ENCODE measurements at places on chromosomes 4 and X. TPM values are rescaled to one million over a fixed set of nuclear protein-coding genes. Genes with fewer than 3 reads are reported as not detected.

Gene CSAG3
- not detected for total RNA-seq

Gene PITX2
- total RNA-seq = 0.19 TPM

Gene MAGIX
- 2.8 TPM for total RNA-seq

Gene EGFL6
- 0.19 TPM for total RNA-seq

Gene TCP11X2
- not detected for total RNA-seq

Gene SASH3
- 18.5 TPM for total RNA-seq

Gene H2AZ1
- 105 TPM for total RNA-seq

Gene RIPPLY1
- 0.57 TPM for total RNA-seq

Gene CABS1
- not detected for total RNA-seq

Gene UGT8
- total RNA-seq = 0.19 TPM

Gene CCNB3
- 0.76 TPM for total RNA-seq

Gene ARHGEF38
- total RNA-seq = not detected

DNA sequence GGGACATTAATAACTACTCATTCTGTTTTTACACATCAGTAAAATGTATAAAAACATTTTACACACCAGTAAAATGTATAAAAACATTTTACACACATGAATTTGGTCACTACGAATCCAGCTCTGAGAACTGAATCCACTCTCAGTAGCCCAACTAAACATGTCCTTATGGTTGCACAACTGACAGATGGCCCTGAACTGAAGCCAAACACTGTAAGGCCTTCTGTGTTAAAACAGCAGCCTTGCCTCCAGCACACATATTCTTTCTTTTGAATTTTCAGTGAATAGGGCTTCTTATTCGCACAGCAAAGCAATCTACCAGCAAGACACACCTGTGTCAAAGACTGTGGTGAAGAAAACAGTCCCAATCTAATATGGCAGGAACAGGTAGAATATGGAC is 169.9 kb upstream of the FMR1 start:
- DNase-seq = no peak

GRCh38 chr4:37693450-37694190 is 7.4 kb upstream of the RELL1 start:
- no peak for DNase-seq

- DNase-seq = no peak
Measured at GRCh38 chr4:46274717-46275116, 115.2 kb downstream of the GABRA2 start.

DNA sequence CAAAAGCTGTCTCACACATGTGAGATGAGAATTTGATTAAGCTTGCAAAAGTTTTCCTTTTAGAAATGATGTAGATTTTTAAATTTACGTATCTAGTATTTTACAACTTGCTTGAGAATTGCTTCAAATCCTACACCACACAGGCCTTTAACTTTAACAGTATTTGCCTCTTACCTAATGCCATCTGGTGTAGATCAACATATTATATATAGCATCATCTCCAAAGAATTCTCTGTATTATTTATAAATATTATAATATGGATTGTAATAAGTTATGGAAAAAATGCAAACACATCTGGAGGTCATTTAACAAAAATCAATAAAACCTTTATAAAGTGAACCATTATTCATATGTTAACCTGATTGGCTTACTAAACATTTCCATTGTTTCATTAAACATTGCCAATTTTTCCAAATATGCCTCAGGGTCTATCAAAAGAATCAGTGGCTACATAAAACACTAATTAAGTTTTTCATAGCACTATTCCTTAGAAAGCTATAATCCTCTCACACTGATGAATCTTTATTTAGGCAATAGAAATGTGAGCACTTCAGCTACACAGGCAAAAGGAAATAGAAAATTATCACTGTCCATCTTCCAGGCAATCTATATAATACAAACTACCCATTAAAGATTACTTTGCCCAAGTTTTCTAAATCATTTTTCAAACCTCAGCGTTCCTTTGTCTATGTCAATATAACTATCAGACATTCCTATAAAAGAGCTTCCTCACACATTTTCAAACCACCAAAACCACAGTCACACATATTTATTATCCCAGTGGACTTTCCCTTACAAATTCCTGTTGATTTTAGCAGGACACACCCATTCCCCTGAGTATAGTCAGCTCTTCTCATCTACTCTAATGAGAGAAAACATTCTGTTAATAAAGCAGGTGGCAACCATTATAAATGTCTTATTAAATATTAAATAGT is 83.5 kb upstream of the INTU start:
- no peak for DNase-seq

GRCh38 chrX:41952102-41952501 is 28.7 kb upstream of the CASK start:
- no peak for DNase-seq

DNA sequence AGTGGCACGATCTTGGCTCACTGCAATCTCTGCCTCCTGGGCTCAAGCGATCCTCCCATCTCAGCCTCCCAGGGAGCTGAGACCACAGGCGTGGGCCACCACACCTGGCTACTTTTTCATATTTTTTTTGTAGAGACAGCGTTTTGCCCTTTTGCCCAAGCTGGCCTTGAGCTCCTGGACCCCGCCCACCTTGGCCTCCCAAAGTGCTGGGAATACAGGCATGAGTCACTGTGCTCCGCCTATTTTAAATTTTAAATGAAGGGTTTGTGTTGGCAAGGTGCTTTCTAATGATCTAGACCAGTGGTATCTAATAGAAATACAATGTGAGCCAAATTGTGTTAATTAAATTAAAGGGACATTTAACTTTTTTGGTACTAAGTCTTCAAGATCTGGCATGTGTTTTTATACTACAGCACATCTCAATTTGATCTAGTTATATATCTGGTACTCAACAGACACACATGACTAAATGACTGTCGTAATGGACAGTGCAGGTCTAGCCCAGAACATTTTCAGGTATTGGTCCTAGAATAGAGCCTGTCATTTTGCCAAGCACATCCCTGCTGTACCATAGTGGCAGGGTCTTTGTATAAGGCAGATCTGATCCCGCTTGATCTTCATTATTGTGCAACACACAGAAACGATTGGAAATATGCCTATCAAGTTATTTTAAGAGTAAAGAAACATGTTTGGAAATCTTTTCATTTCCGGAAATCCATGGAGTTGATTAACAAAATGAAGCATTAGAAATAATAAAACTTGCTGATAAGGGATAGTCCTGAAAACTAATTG is 7.3 kb downstream of the PGK1 start:
- DNase-seq = no peak

DNA sequence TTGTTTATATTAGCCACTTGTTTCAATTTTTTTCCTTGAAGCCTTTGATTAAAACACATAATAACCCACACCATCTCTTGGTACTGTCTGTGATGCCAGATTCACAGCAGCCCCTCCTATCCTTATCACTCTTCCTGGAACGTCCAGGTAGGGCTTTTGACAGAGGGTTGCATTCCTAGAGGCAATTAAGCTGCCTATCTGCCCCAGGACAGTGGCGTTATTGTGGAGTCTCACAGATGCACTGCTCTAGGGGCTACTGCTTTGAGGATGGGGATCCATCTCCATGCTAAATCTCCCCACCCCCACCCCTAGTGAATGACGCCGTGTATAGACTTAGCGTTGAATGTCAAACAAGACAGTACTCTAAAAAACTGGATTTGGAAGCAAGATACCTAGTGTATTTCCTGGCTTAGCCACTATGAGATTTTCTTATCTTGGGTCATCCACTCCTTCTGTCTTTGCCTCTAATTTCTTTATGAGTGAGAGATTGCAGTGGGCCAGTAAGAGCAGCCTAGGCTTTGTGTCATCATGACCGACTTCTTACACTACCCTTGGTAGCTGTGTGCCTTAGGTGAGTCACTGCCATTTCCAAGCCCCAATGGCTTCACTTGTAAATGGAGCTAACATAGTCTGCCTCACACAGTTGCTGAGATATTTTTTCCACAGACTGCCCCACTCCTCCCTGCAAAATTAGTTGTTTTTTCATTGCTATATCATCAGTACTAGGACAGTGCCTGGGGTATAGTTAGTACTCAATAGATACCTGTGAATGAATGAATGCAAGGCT is 90.9 kb downstream of the EGF start:
- DNase-seq = no peak

DNA sequence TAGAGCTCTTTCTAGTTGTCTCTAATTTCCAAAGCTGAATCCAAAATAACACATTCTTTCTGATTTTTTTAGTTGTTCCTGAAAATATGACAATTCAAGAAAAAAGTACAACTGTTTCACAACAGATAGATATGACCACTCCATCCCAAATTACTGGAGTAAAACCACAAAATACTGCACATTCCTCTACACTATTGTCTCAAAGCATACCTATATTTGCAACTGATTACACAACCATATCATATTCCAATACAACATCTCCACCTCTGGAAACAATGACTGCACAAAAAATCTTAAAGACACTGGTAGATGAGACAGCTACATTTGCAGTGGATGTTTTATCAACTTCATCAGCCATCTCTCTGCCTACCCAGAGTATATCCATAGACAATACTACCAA is 43.6 kb downstream of the ADGRG4 start:
- no peak for DNase-seq

GRCh38 chr4:83074086-83074704 is 39.2 kb downstream of the COPS4 start:
- DNase-seq = no peak

- DNase-seq = no peak
Measured at GRCh38 chr4:56790691-56791091, 30.8 kb downstream of the SPINK2 start.

DNA sequence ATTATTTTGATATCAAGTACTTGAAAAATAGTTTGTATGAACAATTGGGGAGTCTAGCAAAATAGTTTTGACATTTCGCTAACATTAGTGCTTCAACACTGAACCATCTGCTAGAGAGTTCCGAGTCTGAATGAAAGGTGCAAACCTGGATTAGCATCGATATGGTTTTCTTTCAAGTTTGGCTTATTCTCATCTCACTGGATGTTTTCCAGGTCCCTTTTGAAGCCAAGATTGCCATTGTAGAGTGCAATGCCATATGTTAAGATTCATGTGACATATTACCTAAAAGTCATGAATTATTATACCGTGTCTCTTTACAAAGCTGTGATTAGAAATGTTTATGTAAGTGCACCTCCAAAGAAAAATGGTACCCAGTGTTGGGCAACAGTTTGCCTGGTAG is 36.8 kb upstream of the NAA11 start:
- DNase-seq = no peak

- no peak for DNase-seq
Measured at GRCh38 chr4:125762537-125762936, 447.8 kb downstream of the FAT4 start.

Data from posterior vena cava (tissue), 2 donors.